Erythroblast (primary cell): ENCODE measurements at places on chromosomes 5 and 9.

DNA sequence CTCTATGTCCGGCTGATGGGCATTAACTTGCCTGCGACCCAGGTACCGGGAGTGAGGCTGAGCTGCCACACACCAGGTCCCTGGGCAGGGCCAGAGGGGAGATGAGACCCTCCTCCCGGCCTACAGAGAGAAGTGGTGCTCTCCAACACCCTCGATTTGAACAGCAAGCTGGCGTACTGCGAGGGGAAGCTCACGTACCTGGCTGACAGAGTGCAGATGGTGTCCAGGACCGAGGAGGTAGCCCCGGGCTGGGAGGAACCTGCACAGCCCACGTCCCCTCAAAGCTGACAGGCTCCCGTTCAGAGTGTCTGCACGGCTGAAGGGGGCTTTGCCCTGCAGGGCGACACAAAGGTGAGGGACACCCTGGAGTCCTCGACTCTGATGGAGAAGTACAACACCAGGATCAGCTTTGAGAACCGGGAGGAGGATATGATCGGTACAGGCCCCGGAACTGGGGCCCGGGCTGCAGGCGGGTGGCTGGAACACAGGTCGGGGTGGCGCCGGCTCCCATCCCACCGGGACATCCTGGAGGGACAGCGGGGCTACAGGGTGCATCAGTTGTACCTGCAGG lies 1.0 kb upstream of the RABL6 start:
- no peak for DNase-seq

DNA sequence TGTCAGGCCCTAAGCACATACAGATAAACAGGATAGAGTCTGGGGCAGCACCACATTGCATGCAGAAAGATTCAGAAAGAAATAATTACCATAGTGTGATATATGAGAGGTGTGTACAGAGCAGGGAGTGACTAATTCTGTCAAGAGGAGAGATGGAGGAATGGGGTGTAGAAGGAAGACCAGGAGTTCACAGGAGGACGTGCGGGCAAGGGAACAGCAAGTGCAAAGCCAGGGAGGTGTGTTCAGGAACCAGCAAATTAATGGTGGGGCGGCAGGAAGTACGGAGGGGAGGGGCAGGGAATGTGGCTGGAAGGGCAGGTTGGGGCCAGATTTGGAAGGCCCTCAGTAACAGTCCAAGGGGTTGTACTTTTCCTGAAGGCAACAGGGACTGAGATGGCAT lies 17.4 kb downstream of the EGR1 start:
- no peak for DNase-seq

DNA sequence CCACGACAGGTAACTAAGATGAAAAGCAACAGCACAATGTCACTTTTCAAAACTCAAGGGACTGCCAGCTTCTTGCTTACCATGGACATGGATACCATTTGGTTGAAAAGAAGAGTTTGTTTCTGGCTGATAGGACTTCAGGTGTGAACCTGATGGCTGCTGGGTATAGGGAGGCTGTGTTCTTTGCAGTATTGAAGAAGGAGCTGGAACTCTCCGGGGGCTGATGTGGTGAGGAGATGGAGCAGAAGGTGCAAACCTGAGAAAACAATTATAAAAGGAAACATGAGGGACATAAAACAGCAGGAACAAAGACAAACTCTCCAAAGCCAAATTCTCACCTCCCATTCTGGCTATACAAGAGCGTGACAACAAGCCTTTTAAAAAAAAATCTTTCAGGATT lies 330.1 kb upstream of the RFX3 start:
- DNase-seq, result no peak

DNA sequence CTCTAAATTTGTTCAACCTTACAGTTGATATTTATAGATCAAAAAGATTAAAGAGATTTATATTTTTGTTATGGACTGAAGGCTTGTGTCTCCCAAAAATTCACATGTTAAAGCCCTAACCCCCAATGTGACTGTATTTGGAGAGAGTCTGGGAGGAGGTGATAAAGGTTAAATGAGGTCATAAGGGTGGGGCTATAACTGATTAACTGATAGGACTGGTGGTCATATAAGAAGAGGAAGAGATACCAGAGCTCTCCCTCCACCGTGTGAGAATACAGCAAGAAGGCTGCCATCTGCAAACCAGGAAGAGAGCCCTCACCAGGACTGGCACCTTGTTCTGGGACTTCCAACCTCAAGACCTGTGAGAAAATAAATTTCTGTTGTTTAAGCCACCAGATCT lies 264.3 kb downstream of the ENC1 start:
- DNase-seq, result peak; percentile 50

- no peak for DNase-seq
Observed at GRCh38 chr5:68027519-68027918, 188.0 kb upstream of the PIK3R1 start.

- no peak for DNase-seq
Observed at GRCh38 chr9:109855540-109855939, 75.5 kb downstream of the PALM2AKAP2 start.

DNA sequence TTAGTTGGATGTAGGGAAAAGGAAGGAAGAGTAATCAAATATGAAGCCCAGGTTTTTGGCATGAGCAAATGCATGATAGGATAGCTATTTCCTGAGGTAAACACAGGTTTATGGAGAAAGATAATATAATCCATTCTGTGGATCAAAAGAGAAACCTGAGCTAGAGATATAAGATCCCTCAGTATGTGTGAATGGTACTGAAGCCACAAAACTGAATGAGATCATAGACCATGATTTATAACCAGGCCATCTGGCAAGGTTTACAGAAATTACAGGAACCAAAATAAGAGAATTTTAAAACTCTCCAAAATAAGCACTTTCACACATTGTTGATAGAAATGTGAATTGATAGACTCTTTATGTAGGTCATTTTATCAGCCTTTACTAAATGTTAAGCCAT lies 28.7 kb upstream of the ECM2 start:
- DNase-seq, result no peak

GRCh38 chr5:132203464-132203818 lies 24.2 kb downstream of the P4HA2 start:
- no peak for DNase-seq

- DNase-seq, result no peak
Observed at GRCh38 chr9:111029260-111029659, 9.0 kb downstream of the LPAR1 start.

DNA sequence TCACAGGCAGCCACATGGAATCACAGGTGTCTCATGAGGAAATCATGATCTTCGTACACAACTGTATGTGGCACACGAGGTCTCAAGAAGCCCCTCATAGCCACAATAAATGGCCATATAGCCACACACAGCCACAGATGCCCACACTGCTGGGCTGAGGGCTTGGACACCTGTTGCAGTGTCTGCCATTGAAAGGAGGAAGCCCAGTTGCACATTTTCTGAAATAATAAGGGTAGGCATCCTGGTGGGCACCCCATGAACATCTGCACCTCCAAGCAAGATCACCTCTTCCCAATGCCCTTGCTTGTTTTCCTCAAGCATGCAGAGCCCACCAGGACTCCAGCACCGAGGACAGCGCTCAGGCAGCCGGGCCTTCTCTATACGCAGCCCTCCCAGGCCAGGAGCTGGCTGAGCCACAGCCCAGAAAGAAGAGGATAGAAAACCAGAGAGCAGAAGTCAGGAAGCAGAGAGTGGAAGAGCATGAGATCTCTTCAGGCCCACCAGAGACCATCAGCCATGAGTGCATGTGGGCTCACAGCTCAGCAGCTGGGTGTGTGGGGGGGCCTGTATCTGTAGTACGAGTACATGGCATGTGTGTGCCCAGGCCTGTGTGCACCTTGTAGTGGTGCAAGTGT lies 1.0 kb upstream of the ACSL6 start:
- peak; percentile 51 for DNase-seq

- no peak for DNase-seq
Observed at GRCh38 chr5:166165596-166165995, 2125.8 kb upstream of the WWC1 start.

DNA sequence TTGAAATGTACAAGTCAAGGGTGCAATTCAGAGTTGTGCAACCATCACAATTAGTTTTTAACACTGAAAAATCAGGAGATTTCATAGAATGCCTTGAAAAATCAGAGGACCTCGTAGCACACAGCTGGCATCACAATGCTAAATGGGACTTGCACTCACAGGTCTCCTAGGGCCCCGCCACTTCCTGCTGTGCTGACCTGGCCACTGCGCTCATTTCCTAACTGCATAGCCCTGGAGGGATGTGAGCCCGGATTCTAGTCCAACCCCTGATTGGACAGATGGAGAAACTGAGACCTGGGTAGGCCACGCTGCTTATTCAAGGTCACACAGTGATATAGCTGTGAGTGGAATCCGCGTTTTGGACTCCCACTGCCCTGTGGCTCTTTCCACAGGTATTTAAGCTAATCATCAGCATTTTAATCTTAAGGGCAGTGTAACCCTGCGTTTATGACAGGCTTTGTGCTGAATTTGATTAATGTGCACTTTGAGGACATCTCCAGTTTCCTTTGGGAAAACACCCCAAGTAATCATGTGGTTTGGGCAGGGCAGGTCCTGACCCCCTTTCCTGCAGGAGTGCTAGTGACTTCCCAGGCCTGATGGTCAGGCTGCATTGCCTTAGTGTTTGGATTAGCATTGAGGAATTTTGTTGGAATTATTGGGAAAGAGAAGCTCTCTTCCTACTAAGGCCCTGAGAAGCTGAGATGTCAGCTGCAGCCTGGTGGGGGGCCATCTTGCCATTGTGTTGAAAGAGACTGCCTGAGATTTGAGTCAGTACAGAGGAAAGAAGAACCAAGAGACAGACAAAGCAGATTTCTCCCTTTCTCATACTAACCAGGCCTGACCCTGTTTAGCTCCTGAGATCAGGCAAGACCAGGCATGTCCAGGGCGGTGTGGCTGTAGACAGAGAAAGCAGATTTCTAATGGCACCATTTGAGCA lies 36.2 kb downstream of the STC2 start:
- no peak for DNase-seq

DNA sequence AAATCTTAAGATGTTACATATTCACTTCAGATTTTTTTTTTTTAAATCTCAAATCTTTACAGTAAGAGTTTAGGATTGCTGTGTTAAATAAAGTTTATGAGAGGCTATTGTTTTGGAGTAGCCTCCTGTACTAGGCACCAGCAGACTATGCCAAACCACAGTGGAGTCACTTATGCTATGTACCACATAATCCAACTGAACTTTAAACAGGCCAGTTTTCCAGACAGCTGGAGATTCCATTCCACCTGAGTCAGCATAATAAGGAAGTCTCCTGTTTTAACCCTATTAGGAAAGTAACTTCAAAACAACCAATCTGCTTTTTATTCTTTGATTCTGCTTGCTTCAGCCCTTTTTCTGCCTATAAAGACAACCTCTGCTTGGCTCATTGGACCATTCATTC lies 205.2 kb downstream of the CSNK1G3 start:
- DNase-seq, result no peak

DNA sequence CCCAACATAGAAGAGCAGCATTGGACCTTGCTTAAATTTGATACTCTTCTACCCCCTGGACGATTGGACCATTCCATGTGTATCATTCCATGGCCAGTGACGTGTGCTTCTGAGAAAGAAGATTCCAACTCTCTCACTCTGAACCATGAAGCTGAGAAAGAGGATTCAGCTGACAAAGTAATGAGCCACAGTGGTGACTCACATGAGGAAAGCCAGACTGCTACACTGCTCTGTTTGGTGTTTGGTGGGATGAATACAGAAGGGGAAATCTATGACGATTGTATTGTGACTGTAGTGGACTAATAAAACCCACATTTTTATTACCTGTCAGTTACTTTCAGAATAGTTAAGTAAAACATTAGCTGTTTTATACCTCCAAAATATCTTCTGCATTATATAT lies 7.5 kb downstream of the HSPA5 start:
- no peak for DNase-seq

- no peak for DNase-seq
Observed at GRCh38 chr5:77498952-77499351, 6.8 kb upstream of the WDR41 start.

DNA sequence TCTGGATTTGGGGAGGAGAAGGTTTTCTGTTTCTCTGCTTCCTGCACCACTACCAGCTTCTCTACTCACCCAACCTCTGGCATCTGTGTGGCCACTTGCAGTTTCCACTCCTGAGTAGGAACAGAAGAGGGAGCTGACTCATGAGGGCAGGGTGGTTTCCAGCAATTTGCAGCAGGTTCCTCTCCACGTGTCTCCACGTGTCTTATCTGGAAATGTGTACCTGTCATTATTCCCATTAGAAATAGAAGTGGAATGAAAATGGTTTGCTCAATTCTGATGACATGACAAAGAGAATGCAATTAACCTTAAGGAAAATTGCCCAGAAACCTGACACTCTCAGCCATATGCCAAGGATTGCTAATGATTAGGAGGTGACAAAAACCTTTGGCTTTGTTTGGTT lies 33.0 kb downstream of the EGFLAM start:
- no peak for DNase-seq

DNA sequence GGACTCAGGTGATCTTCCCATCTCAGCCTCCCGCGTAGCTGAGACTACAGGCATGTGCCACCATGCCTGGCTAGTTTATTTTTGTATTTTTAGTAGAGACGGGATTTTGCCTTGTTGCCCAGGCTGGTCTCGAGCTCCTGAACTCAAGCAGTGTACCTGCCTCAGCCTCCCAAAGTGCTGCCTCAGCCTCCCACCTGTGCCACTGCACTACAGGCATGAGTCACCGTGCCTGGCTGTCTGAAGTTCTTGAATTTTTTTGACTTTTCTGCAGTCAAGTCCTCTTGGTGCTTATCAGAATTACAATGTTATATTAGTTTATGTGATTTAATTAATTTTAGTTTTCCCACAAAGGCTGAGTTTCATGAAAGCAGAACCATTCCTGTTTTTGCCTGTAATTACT lies 9.8 kb downstream of the SPIN1 start:
- DNase-seq, result no peak

- DNase-seq, result no peak
Observed at GRCh38 chr9:78848061-78848460, 551.1 kb downstream of the PSAT1 start.

DNA sequence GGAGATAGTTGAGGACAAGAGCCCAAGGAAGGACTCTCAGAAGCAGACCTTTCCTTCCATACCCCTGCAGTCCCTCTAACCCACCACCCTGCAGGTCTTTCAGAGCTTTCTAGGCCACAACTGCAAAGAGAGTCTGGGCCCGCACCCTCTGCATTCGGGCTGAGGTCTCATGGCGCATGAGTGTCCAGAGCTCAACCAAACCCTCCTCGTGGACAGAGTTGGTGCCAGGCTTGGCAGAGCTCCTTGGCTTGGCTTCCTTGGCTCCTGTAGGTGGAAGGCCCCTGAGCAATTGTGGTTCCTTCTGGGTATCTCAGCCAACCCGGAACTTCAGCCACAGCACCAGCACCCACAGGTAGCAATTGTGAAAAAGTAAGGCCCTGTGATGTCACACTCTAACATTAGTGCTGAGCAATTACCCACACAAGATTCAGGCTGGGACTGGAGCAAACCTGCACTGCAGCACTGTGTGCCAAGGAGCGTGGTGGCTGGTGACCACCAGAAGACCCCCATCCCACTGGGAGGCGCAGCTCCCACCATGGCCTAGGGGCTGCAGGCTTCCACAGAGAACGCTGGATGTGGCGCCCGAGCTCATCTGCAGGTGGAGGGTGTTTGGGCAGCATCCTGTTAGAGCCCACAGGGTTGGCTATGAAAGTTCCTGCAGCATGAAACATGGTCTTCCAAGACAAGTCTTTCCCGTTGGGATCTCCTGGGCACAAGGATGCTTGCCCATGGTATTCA lies 38.8 kb downstream of the FOXI1 start:
- DNase-seq, result no peak

GRCh38 chr9:35691757-35692301 lies 2.1 kb upstream of the TPM2 start:
- DNase-seq, result no peak
